ENCODE measurements at places on chromosomes 5 and 9. TPM values are rescaled to one million over a fixed set of nuclear protein-coding genes. Genes with fewer than 3 reads are reported as not detected.

DNA sequence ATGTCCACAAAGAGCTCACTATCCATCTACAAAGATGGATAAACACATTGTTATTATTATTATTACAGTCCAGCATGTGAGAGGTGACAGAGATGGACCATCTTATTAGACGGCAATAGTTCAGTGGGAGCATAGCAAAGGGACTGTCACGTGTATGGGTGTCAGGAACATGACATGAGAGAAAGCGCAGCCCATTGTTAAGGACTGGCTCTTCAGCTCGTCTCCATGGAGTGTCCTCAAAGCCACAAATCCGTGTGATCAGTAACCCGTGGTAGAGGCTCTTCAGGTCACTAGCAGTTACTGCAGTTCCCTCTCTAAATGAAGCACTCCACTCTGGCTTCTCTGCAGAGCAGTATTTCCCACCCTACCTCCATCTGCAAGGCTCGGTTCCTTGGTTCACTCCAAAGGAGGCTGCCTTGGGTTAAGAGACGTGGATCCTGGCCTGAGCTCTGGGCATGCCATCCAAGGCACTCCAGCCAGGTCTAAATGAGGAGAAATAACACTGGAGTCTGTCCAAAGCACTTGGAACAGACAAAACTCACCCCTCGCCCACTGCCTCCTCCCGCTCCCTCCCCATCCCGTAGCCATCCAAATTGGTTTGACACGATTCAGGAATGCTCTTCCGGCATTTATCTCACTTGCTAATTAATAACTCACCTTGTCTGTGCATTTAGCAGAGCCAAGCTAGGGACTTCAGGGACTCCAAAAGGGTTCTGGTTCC is 122.3 kb upstream of the WWC1 start:
- H3K27me3 ChIP-seq: peaks cover 8% of the 10 kb centered on the region
- DNase-seq: no peak
- H3K4me3 ChIP-seq: no peak overlapping the region
- no peaks in the 10 kb centered on the region for H3K36me3 ChIP-seq
- no peak overlapping the region for H3K27ac ChIP-seq

DNA sequence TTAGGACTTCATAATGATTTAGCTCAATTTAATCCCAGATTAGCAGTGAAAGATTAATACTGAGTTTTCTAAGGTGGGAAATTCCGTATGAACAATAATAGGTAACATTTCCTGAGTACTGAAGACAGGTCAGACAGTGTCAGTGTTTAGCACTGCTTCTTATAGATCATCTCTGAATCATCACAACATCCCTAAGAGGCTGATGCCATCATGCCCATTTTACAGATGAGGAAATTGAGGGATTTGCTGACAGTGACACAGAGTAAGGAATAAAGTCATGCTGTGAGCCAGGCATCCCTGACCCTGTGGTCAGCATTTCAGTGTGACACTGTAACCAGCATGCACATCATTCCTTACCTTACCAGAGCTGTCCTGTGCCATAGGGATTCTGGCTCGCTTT is 44.5 kb downstream of the DAPK1 start:
- no peak for DNase-seq
- no peak overlapping the region for H3K4me3 ChIP-seq
- H3K27ac ChIP-seq: no peak overlapping the region
- no peaks in the 10 kb centered on the region for H3K4me1 ChIP-seq

DNA sequence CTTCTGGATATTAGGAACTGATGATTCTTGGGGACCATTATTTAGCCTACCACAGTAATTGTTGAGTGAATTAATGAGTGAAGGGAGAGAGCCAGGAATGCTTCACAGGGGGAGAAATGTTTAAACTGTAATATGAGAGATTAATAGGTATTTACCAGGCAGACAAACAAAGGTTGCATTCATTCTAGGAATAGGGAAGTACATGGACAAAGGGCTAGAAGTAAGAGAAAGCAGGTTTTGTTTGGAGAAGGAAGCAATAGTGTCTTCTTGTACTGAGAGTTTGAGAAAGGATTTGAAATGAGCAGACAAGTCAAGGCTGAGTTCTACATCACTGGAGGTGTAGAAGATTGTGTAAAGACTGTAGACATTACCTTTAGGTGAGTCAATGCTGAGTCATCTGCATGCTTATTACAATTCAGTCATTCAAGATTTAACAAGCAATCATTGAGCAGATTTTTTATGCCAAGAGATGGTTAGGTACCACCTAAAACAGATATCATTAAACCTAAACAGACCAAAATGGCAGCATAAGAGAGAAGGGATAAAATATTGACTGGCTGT is 8.0 kb downstream of the TAF1L start:
- H3K4me3 ChIP-seq: no peak overlapping the region
- H3K4me1 ChIP-seq: no peaks in the 10 kb centered on the region
- no peak for DNase-seq
- H3K36me3 ChIP-seq: no peaks in the 10 kb centered on the region
- H3K27ac ChIP-seq: no peak overlapping the region
- peaks cover 2% of the 10 kb centered on the region for H3K27me3 ChIP-seq

GRCh38 chr9:133633681-133634080 is 2.5 kb upstream of the DBH start:
- no peaks in the 10 kb centered on the region for H3K36me3 ChIP-seq
- peaks cover 1% of the 10 kb centered on the region for H3K27me3 ChIP-seq
- no peaks in the 10 kb centered on the region for H3K4me1 ChIP-seq
- no peak overlapping the region for H3K4me3 ChIP-seq
- DNase-seq: no peak

GRCh38 chr5:35922468-35922867 is 16.0 kb downstream of the CAPSL start:
- H3K4me1 ChIP-seq: peaks cover 68% of the 10 kb centered on the region
- H3K27me3 ChIP-seq: peaks cover 1% of the 10 kb centered on the region
- no peak for DNase-seq
- peaks cover 8% of the 10 kb centered on the region for H3K36me3 ChIP-seq
- no peak overlapping the region for H3K4me3 ChIP-seq

- no peak overlapping the region for H3K27ac ChIP-seq
- no peaks in the 10 kb centered on the region for H3K4me1 ChIP-seq
- H3K4me3 ChIP-seq: no peak overlapping the region
- DNase-seq: no peak
Observed at GRCh38 chr9:95756986-95757385, 118.5 kb upstream of the ERCC6L2 start.

GRCh38 chr5:97838214-97838613 is 655.2 kb upstream of the RIOK2 start:
- no peaks in the 10 kb centered on the region for H3K36me3 ChIP-seq
- no peak for DNase-seq
- no peak overlapping the region for H3K27ac ChIP-seq

GRCh38 chr9:130426883-130427282 is 17.9 kb upstream of the ASS1 start:
- H3K4me3 ChIP-seq: no peak overlapping the region
- H3K27me3 ChIP-seq: peaks cover 9% of the 10 kb centered on the region

- peaks cover 3% of the 10 kb centered on the region for H3K36me3 ChIP-seq
- H3K27me3 ChIP-seq: no peaks in the 10 kb centered on the region
- H3K4me1 ChIP-seq: no peaks in the 10 kb centered on the region
- H3K27ac ChIP-seq: no peak overlapping the region
- DNase-seq: no peak
Observed at GRCh38 chr5:112787261-112787660, 49.6 kb downstream of the APC start.

DNA sequence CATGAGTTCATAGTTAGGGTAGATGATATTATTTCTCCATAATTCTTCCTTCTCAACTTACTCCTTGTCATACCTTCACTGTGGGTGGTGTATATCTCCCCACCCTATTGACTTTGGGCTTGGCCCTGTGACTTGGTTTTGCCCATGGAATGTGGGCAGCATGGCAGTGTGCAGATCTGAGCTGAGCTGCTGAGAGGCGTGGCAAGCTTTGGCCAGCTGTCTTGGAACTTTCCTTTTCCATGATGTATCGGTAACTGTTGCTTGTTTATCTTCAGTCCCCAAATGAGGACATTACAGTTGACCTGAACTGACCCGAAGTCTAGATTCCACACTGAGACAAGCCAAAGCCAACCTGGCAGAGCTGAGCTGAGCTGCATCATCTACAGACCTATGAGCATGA is 70.4 kb downstream of the RALGPS1 start:
- no peak overlapping the region for H3K4me3 ChIP-seq
- peaks cover 62% of the 10 kb centered on the region for H3K27me3 ChIP-seq
- peaks cover 40% of the 10 kb centered on the region for H3K4me1 ChIP-seq
- no peak for DNase-seq
- no peak overlapping the region for H3K27ac ChIP-seq
- H3K36me3 ChIP-seq: peaks cover 4% of the 10 kb centered on the region

Gene ADAMTS13
- 2.6 TPM for total RNA-seq
